Inflammatory macrophage treated with lipopolysaccharide for 1 hour (primary cell): ENCODE measurements at places on chromosomes 4 and X.

DNA sequence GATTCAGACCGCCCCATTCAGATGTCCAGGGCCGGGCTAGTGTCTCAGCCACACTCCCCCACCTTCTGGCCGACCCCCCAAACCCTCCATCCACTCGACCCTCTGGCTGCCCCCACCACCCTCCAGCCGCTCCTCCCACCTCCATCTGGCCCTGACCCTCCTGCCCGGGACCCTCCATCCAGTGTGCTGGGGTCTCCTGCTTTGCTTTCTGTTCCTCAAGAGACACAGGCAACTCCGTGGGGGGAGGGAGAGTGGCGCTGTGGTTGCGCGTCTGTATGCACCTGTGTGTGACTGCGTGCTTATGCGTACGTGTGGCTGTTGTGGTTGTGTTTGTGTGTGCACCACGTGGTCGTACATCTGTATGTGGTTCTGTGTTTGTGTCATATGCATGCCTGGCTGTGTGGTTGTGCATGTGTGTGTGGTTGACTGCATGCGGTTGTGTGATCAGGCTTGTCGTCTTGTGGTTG is 33.3 kb downstream of the CPLX1 start:
- DNase-seq, result no peak

- no peak for DNase-seq
Measured at GRCh38 chr4:57064811-57065711, 45.1 kb downstream of the IGFBP7 start.

DNA sequence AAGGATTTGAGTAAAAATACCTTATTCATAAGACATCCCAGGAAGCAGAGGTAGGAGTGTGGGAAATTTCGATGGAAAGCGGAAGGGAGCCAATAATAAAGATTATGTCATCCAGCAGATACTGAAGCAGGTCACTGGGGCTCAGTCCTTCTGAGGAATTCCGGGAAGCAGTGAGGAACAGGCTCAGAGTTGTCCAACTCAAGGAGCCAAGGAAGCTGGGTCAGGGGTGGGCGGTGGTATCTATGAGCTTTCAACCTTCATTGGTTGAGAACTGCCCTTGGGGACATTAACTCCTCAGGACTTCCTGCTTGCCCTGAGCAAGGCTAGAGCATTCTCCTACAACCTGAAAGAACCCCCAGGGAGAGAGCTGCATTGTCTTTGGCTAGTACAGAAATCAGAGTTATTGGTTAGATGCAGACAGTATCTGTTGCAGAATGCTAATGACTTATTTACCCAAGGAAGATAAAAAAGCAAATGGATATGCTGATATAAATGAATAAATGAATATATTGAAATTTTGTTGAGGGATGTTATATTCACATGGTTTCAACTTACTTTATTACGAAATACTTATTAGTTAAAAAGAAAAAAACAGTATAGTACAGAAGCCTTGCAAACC is 68.2 kb downstream of the DMP1 start:
- DNase-seq, result no peak

- DNase-seq, result no peak
Measured at GRCh38 chr4:176102414-176103063, 36.9 kb downstream of the WDR17 start.

DNA sequence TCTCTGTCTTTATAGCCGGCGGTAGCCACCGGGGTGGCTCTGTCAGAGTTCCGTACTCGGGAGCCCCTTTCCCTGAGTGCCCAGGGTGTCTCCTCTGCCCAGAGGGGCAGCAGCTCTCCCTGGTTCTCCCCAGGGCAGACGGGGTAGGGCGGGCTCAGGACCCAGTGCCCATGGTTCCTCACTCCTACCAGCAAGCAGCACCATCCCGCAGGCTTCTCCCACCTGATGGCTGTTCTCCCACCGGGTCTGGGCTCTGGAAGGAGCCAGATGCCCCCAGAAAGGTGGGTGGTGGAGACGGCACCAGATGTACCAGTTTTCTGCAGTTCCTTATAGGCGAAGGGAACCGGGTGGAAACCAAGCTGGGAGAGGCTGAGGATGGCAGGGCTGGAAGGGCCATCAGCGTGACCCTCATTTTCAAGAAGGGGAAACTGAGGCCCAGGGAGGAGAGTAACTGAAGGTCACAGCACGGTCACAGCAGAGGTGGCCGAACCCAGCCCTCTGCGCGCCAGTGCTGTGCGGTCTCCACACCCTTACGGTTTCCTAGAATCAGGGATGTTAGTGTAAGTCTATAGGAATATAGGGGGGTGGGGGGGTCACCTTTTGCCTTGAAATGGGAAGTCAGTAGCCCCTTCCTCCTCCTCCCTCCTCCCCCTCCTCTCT is 198.7 kb downstream of the AFAP1 start:
- DNase-seq, result no peak

DNA sequence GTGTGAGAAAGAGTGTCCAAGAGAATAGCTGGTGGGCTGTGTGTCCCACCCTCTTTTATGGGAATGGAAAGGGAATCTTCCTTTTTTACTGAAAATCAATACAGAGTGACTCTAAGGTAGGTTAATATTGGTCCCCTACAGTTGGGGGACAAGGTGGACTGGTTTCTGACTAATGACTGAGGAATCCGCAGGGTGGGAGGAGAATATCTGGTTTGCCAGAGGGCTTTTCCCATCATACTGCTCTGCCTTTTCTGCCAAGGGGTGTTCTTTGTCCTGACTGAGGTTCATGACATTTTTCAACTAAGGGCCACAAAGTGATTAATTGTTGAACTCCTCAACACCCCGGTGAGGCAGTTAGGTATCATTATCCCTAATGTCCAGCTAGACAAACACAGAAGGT is 261.6 kb downstream of the SPATA18 start:
- DNase-seq, result no peak

DNA sequence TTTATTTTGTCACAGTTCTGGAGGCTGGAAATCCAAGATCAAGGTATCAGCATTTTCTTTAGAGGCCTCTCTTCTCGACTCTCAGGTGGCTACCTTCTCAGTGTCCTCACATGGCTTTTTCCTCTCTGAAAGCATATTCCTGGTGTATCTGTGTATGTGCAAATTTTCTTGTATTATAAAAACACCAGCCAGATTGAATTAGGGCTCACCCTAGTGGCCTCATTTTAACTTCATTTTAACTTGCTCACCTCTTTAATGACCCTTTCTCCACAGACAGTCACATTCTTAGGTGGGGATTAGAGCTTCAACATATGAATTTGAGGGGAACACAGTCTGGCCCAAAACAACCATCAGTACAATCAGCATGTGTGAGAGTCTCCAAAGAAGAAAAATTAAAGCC is 542.4 kb upstream of the FAM241A start:
- DNase-seq, result no peak

GRCh38 chr4:113540859-113541258 is 220.7 kb downstream of the CAMK2D start:
- no peak for DNase-seq

- no peak for DNase-seq
Measured at GRCh38 chr4:32025851-32026459, 1305.8 kb downstream of the PCDH7 start.

DNA sequence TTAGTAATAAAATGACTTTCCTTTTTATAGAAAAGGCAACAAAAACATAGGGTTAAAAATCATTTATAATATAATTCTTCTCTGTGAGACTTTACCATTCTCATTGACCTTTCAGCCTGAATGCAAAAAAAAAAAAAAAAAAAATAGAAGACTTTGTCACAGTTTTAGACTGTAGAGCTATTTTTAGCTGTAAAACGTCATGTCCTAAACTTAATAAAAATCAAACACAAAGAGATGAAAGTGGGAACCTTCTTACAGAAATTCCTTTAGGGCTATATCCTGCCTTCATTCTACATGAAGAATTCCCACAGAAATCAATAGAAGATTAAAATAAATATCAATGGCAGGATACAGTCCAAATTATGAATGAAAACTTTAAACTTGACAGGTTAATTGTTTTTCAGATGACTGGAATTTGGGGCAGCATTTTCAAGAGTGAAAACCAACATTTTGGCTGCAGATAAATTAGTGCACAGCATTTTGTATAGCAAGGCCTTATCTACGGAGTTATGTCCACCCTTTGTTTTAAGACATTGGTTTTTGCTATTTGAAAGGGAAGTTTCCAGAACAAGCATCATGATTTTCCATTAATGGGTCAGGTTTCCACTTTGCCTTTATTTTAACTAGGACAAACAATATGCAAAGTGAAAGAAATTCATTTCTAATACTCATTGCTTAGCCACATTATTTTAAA is 219.5 kb downstream of the SPCS3 start:
- no peak for DNase-seq

DNA sequence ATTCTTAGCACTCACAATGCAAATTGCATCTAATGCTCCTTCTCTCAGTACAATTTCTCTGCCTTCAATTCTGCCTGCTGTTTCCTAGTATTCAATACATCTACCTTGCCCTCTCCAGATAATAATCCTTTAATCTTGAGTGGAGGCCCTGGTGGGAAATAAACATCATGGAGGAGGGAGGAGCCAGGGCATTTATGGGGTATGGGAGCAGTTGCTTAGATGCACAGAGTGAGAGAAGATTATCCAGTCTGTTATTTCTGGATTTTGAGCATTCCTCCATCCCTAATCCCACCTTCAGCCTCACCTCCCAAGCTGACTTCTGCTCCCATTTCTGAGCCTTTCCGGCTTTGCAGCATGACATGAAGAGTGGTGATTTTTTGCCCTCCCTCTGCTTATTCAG is 127.9 kb upstream of the PPP3CA start:
- no peak for DNase-seq

- peak; percentile 15 for DNase-seq
Measured at GRCh38 chrX:103919270-103919637, 43.2 kb upstream of the TMSB15B start.

DNA sequence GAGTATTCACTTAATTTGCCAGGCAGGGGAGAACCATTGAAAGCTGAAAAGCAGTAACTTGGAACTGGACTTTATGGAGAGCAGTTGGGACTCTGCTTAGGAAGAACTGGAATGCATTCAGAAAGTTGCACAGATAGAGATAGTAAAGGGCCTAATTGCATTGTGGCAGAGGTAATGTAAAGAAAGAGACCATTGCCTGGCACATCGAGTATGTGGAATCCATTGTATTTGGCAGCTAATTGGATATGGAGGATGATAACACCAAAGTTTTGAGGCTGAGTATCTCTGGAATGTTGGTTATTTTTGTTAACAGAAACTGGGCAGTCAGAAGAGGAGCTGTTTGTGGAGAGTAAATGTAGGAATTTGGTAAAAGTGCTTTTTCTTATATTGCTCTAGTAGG is 169.9 kb downstream of the BMPR1B start:
- no peak for DNase-seq

DNA sequence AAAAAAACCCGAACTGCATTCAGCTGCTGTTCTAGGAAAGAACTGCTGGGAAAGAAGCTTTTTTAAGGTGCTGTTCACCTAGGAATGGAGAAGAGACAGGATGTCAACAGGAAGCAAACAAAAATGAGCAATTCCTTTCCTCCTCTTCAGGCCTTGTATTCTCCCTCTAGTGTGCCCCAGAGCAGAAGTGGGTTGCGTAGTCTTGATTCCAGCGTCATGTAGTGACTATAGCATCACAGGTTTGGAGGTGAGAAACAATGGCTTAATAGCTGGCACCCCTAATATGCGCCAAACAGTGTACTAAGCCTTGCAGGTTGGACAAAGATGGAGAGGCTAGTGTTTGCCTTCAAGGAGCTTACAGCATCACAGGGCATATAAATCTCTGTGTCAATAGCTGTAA is 146.3 kb upstream of the LCORL start:
- no peak for DNase-seq

DNA sequence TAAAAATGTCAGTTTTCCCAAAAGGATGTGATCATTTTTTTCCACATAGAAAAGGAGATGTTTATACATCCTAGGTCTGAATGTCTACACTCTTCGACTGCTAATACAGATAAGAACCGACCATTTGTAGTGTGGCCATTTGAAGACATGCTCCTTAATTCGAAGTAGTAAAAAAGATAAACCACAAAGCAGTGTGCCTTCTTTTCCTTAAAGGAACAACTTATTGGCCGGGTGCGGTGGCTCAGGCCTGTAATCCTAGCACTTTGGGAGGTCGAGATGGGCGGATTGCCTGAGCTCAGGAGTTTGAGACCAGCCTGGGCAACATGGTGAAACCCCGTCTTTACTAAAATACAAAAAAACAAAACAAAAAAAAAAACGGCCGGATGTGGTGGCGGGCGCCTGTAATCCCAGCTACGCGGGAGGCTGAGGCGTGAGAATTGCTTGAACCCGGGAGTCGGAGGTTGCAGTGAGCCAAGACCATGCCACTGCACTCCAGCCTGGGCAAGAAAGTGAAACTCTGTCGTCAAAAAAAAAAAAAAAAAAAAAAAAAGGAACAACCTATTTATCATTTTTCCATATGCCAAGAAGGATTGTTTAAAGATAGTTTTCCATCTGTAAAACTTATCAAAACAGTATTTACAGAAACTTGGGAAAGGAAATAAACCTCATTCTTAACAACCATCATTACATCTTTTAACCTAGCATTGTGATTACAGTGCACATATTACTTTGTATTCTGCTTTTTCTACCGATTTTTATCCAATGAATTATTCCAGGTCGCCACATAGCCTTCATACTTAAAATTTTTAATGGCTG is 2.6 kb downstream of the INTS6L start:
- no peak for DNase-seq

DNA sequence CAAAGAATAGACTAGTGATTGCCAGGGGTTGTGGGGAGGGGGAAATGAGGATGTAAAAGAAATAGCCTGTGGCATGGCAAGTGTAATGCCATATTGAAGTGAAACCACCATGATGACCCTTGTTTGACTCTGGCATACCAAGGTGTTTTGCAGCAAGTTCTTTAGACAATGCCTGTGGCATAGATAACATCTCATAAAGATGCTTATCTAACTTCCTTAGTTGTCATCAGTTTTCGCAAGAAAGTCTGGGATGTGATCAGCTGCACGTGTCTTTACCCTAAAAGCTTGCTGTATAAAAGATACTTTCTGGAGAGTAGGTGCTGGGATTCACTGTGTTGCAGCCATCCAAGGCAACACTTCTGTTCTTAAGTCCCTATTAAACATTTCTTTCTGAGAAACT is 176.1 kb upstream of the MAGEB16 start:
- no peak for DNase-seq

- no peak for DNase-seq
Measured at GRCh38 chr4:7048642-7049041, 5.5 kb downstream of the TADA2B start.

DNA sequence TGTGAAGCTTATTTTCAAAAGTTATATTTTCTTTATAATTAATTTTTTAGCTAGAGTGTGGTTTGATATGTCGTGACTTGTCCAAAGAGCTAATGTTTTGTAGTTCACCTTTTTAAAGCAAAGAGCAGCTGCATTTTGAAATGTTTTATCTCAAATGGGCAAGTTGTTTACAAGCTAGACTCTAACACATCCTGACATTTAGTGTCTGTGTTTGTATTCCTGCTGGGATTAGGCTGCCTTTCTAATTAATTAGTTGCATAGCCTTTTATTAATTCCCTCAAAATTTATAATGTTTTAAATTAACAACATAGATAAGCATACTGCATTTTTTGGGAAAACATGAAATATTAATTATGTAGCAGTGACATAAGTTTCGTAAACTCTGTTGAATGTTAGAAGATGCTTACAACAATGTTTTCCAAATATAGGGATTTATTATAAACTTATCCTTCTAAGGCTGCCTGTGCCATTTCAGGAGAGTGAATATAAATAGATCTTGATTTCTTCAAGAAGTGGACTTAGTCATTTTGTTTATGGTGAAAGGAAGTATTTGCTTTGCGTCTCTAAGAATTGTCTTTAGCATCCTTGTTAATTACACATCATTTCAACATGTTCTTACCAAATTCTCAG is 37.7 kb upstream of the NUDT6 start:
- DNase-seq, result no peak

- no peak for DNase-seq
Measured at GRCh38 chr4:40845154-40845835, 95.5 kb downstream of the NSUN7 start.
